Uterus (tissue), 4 donors: ENCODE measurements at places on chromosomes 12 and 14.

DNA sequence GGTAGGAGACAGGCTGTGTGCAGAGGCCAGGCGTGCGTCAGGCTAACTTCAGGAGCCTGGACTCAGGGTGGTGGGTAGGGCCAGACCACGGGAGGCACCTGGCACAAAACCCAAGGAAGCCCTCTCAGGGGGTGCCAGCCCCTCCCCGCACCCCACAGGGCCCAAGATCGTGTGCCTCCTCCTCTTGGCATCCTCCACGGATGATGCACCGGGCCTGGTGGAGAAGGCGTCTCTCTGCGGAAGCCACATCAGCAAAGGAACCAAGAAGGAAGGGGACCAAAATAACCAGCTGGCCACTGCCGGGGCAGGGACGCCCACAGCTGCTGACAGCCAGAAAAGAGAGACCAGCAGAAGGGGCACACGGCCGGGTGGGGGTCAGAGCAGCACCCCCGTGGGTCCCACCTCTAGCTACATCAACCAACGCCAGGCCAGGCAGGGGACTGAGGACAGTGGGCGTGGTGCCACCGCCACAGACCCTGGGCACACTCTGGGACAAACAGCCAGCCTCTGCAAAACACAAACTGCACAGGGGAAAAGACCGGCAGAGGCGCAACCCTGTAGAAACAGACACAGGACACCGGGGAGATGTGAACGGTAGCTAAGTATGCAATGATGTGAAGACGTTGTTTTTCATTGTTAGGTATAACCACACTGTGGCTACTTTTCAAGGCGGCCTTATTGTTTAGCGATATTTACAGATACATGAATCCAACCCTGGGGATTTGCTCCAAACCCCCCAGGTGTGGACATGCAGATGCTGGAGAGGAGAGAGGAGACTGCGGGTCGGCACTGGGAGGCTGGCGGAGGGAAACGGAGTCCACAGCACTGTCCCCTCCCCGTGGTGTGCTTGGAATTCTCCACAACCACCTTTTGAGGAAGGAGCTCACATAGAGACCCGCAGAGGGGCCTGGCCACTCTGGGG, 26.1 kb upstream of the C14orf180 start:
- DNase-seq = no peak

DNA sequence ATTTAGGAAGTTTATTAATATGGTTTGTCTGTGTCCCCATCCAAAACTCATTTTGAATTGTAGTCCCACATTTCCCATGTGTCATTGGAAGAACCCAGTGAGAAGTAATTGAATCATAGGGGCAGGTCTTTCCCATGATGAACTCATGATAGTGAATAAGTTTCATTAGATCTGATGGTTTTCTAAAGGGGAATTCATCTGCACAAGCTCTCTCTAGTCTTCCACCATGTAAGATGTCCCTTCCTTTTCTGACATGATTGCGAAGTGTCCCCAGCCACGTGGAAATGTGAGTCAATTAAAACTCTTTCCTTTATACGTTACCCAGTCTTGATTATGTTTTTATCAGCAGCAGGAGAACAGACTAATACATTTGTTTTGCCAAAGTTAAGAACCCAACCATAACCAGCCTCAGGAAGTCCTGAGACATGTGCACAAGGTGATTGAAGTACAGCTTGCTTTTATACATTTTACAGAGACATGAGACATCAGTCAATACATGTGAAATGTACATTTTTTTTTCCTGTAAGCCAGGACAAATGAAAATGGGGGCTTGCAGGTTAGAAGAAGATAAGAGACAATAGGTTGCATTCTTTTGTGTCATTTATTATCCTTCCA, 1136.7 kb downstream of the TMEM121 start:
- no peak for DNase-seq

DNA sequence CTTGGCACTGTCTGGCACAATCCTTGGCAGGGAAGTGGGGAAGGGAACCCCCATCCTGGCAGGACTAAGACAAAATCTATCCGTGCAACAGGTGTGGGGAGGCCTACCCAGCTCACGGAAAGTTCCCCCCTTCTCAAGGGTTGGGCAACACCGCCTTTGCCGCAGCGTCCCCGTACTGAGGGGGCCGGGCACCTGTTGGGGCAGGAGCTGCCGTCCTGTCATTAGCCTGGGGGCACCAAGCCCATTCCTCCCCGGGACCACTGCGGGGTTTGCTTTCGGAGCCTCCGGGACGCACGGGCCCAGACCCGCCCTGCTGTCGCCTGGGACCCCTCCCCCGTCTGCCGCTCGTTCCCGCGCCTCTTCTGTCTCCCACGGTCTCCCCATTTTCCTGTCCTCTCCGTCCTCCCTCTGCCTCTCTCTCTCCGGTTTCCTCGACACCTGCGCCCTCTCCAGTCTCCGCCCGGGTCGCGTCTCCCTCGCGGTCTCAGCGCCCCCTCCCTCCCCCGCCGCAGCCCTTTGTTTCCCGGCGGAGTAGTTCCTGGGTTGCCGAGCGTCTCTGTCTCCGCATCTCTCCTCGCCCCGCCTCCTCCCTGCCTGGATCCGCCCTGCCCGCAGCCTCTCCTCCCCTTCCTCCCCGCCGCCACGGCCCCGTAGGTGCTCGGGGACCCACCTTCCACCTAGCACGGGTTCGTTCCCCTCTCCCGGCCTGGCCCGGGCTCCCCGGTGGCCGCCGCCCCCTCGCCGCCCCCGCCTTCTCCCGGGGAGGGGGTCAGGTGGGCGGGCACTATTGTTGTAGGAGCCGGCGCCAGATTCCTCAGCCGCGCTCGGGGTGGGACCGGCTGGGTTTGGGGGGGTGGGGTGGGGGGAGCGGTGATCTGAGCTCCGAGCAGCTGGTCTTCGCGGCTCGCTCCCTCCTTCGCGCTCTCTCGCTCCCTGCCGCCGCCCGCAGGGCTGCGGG, at the start of gene CACNB3:
Gene CACNB3, plus strand, starts transcription at position 624 of the 958 bp plus-strand sequence. CDS start 434 bp downstream, outside the sequence.
- peak; percentile 84 for DNase-seq

GRCh38 chr12:127336416-127336815, 930.6 kb upstream of the TMEM132C start:
- no peak for DNase-seq
